Gastrocnemius medialis (tissue), 4 donors: ENCODE measurements at places on chromosomes 6 and 20.

DNA sequence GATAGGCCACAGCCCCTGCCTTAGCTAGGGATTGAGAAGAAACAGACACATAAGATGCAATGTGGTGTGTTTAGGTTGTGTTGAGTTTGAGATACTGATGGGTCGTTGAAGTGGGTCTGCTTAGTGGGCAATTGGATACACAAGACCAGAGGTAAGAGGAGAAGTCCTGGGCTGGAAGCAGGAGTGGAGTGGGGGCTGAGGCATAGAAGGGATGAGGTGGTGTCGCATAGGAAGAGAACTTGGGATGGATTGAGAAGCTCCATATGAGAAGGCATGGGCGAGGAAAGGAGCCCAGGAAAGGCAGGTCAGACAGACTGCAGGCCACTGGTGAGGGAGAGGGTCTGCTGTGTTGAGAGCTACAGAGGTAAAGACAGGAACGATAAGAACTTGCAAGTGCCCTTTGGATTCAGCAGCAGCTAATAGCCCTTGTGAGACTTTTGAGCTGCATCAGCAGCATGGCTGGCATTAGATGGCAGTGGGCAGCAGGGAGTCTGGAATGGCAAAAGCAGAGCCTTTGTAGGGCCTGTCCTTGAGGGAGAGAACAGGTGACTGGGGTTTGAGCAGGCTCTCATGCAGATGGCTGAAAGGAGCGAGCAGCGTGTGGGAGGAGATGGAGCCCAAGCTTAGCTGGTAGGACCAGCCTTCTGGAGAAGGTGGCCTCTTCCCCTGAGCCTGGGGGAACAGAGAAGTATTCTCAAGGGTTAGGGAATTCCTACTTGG is 33.2 kb downstream of the PLCG1 start:
- peak overlapping the region; percentile 68 for H3K27ac ChIP-seq
- peaks cover 59% of the 10 kb centered on the region for H3K36me3 ChIP-seq
- H3K4me1 ChIP-seq: peaks cover 39% of the 10 kb centered on the region
- peak; percentile 6 for DNase-seq
- no peaks in the 10 kb centered on the region for H3K27me3 ChIP-seq
- no peak overlapping the region for H3K4me3 ChIP-seq

DNA sequence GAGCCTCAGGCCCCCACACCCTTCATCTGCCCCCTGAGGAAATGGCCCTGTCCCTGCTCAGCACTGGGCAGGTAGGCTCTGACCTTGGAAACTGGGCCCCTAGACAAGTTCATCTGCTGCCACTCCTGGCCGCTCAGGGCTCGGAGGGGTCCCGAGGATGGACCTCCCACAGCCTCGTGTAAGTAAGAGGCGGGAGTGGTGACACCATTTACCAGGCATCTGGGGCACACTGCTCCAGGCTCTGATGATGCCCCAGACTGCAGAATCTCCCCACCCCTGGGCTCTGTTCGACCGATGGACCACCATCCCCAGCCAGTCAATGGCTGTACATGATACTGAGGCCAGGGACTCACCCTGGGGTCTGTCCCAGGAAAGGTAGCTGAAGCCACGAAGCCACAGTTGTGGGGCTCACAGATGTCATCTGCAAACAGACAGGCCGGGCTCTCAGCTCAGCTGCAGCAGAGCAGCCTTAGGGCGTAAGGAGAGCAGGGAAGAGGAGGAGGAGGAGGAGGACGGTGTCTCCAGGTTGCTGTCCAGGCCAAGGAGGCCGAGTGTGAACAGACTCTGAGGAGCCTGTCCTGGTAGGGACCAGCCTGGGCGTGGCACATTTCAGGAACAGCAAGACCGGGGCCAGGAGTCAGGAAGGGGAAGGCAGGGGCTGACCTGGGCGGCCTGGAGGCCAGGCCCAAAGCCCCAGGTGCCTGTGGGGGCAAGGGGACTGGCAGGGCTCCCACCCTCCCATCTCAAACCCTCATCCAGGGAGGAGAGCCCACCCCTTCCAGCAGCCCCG is 300.4 kb downstream of the TAF4 start:
- no peak overlapping the region for H3K4me3 ChIP-seq
- H3K27ac ChIP-seq: no peak overlapping the region
- DNase-seq: no peak
- H3K36me3 ChIP-seq: no peaks in the 10 kb centered on the region
- no peaks in the 10 kb centered on the region for H3K4me1 ChIP-seq

- peaks cover 30% of the 10 kb centered on the region for H3K4me1 ChIP-seq
- H3K36me3 ChIP-seq: no peaks in the 10 kb centered on the region
- no peak overlapping the region for H3K4me3 ChIP-seq
- no peak for DNase-seq
These were observed 112.9 kb downstream of the DLL1 start for GRCh38 chr6:170177772-170178560.

DNA sequence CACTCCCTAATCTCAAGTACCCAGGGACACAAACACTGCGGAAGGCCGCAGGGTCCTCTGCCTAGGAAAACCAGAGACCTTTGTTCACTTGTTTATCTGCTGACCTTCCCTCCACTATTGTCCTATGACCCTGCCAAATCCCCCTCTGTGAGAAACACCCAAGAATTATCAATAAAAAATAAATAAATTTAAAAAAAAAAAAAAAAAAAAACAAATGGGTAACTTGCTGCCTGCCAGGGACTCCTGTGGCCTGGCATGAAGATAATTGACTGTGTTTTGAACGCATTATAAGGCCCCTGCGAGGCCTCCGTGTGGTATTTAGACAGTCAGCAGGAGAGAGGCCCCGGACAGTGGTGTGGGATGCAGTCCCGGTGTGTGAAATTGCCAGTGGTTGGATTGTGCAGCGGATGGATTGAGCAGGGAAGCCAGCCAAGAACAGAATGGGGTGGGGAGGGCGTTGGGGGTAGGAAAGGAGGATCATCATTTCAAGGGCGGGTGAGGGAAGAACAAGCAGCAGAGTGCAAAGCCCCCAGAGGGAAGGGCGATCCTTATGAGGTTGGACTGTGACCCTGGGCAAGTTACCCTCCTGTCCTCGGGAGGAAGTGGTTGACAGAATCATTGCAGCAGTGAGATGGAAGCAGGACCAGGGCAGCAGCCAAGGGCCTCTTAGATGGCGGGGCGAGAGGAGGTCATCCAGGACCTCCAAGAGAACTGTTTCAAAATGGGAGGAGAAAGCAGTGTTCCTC is 43.3 kb downstream of the PPARD start:
- H3K27ac ChIP-seq: no peak overlapping the region
- no peaks in the 10 kb centered on the region for H3K36me3 ChIP-seq

GRCh38 chr6:161273274-161273751 is 548 bp downstream of the AGPAT4 start:
- no peaks in the 10 kb centered on the region for H3K36me3 ChIP-seq
- no peak for DNase-seq
- H3K4me3 ChIP-seq: peak overlapping the region; percentile 35
- peaks cover 10% of the 10 kb centered on the region for H3K4me1 ChIP-seq

- H3K27me3 ChIP-seq: no peaks in the 10 kb centered on the region
- no peak overlapping the region for H3K27ac ChIP-seq
- H3K4me1 ChIP-seq: peaks cover 7% of the 10 kb centered on the region
- no peak for DNase-seq
These were observed 10.4 kb downstream of the CD40 start for GRCh38 chr20:46128310-46129151.

- DNase-seq: peak; percentile 75
- H3K27me3 ChIP-seq: no peaks in the 10 kb centered on the region
- no peaks in the 10 kb centered on the region for H3K4me1 ChIP-seq
- H3K4me3 ChIP-seq: no peak overlapping the region
- H3K36me3 ChIP-seq: no peaks in the 10 kb centered on the region
- peak overlapping the region; percentile 26 for H3K27ac ChIP-seq
These were observed 219.0 kb downstream of the TTLL2 start for GRCh38 chr6:167543602-167544497.

GRCh38 chr6:105536961-105537360 is 134.1 kb upstream of the PREP start:
- H3K36me3 ChIP-seq: no peaks in the 10 kb centered on the region
- H3K27ac ChIP-seq: no peak overlapping the region
- no peaks in the 10 kb centered on the region for H3K4me1 ChIP-seq
- DNase-seq: no peak
- no peaks in the 10 kb centered on the region for H3K27me3 ChIP-seq
- no peak overlapping the region for H3K4me3 ChIP-seq

DNA sequence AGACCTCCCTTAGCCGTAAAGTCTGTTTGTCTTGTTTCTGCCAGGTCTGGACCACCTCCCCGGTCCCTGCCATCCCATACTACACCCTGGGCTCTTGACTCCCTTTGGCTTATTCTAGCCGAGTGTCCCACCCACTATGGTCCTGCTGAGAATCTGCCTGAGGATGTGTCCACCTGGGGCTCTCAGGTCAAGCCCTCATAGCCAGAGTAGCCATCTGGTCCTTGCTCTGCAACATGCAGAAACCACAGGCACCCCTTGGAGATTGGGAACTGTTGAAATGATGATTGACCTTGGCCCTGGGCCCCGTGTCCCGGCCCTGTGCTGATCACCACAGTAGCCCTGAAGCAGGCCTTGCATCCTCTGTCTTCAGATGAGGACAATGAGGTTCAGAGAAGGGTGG is 44.0 kb downstream of the VSTM2L start:
- H3K36me3 ChIP-seq: no peaks in the 10 kb centered on the region
- no peaks in the 10 kb centered on the region for H3K4me1 ChIP-seq
- H3K27ac ChIP-seq: no peak overlapping the region
- H3K4me3 ChIP-seq: no peak overlapping the region
- DNase-seq: no peak
- no peaks in the 10 kb centered on the region for H3K27me3 ChIP-seq

DNA sequence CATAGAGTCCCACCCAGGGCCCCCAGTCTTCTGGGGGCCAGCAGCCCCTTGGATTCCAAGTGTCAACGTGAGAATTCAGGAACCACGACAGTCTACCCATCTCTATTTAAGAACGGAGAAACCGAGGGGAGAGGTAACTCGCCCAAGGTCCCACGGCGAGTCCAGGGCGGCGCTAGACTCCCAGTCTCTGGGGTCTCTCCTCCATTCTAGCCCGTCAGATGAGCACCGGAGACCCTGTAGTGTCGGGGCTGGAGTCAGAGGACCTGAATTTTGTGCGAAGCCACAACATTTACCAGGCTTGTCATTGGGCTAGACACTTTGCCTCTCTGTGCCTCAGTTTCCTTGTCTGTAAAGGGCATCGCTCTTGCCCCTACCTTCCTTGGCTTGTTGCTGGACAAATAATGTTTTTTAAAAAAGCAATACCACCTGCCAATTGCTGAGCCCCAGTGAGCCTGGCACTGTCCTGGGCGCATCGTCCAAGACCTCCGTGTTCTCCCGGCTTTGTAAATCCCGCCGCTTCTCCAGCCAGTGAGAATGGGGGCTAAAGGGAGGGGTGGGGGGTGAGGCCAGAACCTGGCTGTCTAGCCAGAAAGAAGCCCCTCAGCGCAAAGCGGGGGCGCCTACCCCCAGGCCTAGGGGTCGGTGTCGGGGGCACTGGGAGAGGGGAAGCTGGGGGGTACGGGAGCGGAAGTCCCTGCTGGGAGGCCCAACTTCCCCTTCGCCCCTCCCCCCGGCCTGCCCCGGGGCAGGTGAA is 91.7 kb downstream of the NCR2 start:
- peaks cover 10% of the 10 kb centered on the region for H3K4me1 ChIP-seq
- H3K4me3 ChIP-seq: peak overlapping the region; percentile 82
- no peaks in the 10 kb centered on the region for H3K27me3 ChIP-seq
- peak overlapping the region; percentile 52 for H3K27ac ChIP-seq
- no peaks in the 10 kb centered on the region for H3K36me3 ChIP-seq
- no peak for DNase-seq

DNA sequence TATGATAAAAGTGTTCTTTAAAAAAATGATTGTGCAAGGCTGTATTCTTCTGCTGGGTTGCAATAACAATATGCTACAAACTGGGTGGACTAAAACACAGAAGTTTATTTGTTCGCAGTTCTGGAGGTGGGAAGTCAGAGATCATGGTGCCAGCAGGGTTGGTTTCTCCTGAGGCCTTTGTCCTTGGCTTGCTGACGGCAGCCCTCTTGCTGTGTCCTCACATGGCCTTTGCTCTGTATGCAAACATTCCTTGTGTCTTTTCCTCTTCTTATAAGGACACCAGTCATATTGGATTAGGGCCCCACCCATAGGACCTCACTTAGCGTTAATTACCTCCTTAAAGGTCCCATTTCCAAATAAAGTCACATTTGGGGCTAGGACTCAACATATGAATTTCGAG is 220.4 kb downstream of the SAMD5 start:
- no peaks in the 10 kb centered on the region for H3K36me3 ChIP-seq
- H3K27ac ChIP-seq: no peak overlapping the region
- no peak overlapping the region for H3K4me3 ChIP-seq
- no peaks in the 10 kb centered on the region for H3K4me1 ChIP-seq
- H3K27me3 ChIP-seq: no peaks in the 10 kb centered on the region
- no peak for DNase-seq

DNA sequence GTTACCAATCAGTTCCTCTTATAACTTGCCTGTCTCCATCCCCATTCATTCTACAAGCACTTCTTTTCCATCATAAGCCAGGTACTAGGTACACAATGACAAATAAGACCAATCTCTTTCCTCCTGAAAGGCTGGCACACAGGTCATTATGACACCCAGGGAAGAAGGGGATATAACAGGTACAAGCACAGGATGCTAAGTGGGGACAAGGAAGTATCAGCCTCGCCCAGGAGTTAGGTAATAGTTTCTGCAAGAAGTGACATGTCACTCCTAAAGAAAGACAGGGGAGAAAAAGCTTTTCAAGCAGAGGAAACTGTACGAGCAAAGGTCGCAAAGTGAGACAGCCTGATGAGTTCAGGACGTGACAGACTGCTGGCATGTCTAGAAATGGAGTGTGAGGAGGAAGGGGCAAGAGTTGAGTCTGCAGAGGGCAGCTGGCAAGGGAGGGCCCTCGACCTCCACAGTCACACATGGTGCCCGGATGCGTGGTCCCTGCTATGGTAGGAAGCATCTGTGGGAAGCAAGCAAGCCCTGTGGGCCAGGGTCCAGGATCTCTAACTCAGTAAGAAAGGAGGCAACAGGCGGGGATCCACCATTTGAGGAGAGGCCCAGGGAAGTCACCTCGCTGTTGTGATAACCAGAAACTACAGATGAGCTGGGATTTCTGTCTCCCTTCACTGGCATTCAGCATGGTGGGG is 40.4 kb downstream of the GPLD1 start:
- H3K4me3 ChIP-seq: no peak overlapping the region
- H3K4me1 ChIP-seq: no peaks in the 10 kb centered on the region
- no peak overlapping the region for H3K27ac ChIP-seq
- H3K36me3 ChIP-seq: no peaks in the 10 kb centered on the region
- no peak for DNase-seq

GRCh38 chr6:26034905-26035304 is 52.3 kb upstream of the HFE start:
- H3K36me3 ChIP-seq: no peaks in the 10 kb centered on the region
- H3K27ac ChIP-seq: no peak overlapping the region
- DNase-seq: no peak
- H3K4me1 ChIP-seq: peaks cover 14% of the 10 kb centered on the region
- peaks cover 28% of the 10 kb centered on the region for H3K27me3 ChIP-seq

DNA sequence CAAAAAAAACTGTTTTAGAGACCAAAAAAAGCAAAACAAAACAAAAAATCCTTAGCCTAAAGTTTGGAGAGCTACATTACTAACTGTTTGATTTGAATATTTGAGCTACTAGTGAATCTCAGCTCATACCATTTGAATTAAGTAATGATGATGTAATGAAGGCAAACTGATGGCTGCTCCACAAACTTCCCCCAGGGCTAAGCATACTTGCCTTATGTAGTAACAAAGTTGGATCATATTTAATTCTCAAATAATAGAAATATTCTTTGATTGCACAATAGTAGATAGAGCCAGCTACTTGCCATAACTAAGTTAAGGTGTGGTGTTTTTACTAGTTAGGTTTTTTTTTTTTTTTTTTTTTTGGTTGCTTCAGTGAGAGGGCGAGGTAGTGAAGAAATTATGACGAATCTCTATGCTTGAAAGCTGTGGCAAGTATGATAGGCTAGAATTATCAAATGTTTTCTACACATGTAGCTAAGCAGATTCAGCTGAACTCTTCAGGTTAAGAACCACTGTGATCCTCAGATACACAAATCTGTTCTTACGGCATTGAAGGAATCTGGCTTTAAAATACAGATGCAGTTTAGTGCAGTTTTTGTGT is 2.9 kb downstream of the RAB32 start:
- no peaks in the 10 kb centered on the region for H3K36me3 ChIP-seq
- no peak for DNase-seq
- H3K4me3 ChIP-seq: no peak overlapping the region
- H3K4me1 ChIP-seq: peaks cover 5% of the 10 kb centered on the region
